ENCODE measurements at places on chromosomes 2 and 18.
A peak's percentile ranks its signal among the peaks of the same experiment; 100 is the strongest.

DNA sequence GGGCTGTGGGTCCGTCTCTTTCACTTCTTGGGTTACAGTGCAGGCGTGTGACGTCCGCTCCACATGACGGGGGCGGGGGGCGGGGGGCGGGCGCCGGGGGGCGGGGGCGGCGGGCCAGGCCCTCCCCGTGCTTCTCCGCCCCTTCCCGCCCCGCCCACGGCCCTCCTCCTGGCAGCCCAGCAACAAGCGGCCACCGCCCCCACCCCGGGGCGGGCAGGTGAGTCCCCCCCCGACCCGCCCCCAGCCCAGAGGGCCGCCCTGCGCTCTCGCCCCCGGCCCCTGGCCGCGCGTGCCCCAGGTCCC, 3.6 kb downstream of the ZNF516 start:
- DNase-seq, result peak; percentile 58

DNA sequence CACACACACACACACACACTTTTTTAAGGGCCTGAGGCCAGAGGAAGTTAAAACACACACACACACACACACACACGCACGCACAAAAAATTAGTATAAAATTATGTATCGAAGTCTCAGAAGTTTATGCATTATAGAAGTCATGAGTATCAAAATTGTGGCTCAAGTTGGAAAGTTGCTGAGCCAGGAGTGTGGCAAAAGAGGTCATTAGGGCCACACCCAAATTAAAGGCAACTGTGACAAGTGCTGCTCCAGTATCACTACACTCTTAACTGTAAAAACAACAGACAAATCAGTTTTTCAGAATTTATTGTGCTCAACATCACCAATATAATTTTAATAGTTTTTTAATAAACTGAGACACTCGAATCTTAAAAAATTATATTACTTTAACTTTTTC, 36.9 kb downstream of the YWHAQ start:
- DNase-seq, result no peak

GRCh38 chr2:156156580-156156979, 175.9 kb downstream of the NR4A2 start:
- DNase-seq, result no peak

GRCh38 chr2:10120877-10121574, 1.5 kb upstream of the RRM2 start:
- peak; percentile 44 for DNase-seq

DNA sequence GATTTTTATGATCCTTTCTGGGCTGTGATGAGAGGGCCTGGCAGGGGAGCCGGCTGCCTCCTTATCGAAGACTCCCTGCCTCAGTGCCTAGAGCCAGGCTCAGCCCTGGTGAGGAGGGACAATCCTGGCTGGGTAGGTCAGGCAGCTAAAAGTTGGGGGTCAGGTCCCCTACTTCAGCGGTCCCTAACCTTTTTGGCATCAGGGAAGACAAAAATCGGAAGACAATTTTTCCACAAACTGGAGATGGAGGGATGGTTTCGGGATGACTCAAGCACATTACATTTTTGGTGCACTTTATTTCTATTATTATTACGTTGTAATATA, 53.1 kb downstream of the HS1BP3 start:
- no peak for DNase-seq

DNA sequence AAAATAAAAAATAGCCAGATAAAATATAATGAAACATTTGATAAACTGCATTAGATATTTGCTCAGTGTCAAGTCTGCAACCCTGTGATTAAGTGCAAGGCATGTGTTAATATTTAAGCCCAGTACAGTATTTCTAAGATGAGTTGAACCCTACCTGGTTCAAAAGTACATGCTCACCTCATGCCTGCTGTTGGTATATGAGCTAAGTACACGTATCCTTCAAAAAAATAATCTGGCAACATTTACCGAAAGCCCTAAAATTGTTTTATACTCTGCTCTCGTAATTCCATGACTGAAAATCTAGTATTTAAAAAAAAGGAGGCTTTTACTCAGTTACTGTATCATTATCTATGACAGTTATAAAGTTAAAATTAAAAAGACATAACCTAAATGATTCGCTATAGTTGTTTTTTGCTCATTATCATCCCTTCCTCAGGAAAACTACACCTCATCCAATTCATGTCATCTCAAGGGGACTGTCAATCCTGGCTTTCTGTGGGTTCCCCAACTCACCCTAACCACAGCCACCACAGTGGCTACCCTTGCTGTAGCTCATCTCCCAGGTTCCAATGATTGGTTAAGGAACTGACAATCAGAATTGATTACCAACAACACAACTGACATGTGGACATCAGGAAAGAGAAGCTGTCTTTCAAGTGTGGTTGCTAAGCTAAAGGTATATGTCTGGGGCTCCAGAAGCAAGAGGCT, 10.6 kb downstream of the TLK1 start:
- DNase-seq, result no peak

DNA sequence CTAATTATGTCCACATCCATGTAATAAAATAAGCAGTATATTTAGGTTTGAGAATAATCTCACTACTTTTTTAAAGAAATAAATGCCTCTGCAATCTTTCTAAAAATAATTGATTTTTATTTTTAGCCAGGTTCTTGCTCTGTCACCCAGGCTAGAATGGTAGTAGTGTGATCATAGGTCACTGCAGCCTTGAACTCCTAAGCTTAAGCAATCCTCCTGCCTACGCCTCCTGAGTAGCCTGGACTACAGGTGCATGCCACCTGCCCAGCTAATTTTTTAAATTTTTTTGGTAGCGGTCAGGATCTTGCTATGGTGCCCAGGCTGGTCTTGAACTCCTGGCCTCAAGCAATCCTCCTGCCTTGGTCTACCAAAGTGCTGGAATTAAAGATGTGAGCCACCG, 133.3 kb downstream of the CAMKMT start:
- no peak for DNase-seq

DNA sequence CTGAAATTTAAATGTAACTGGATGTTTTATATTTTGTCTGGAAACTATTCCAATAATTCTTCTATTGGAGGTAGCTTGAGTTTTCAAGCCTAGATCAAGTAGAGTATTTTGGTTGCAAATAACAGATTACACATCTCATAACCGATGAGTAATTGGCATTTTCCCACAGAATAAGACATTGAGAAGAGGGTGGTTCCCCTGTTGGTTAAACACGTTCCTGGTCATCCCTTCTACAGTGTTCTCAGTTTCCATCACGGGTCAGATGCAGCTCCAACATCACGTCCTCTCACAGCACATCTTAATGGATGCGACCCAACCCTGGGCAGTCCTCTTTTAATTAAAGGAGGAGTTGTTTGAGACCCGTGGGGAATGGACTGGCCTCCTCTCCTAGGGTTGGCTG, 149.0 kb upstream of the ZNF516 start:
- no peak for DNase-seq

GRCh38 chr18:57004366-57005121, 142.3 kb upstream of the BOD1L2 start:
- peak; percentile 67 for DNase-seq

- DNase-seq, result peak; percentile 99
Observed at GRCh38 chr2:55051026-55051866, 995 bp upstream of the RTN4 start.

DNA sequence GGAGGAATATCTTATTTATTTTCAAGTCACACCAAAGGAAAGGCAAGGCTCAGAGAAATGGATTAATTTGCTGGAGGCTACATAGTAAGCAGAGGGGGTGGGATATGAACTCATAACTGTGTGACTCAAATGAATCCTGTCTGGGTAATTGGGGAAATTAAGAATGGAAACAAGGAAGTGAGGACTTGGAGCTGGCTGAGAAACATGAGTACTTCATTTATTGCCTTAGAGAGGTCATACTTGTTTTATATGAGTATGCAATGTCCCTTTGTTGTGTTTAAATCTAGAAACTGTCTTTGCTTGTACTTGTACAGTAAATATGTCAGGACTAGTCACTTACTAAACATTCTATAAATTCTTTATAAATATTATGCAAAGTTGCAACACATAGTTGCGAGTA, 2166.7 kb upstream of the PIK3C3 start:
- no peak for DNase-seq

GRCh38 chr2:100845141-100845991, 25.4 kb downstream of the NPAS2 start:
- no peak for DNase-seq

DNA sequence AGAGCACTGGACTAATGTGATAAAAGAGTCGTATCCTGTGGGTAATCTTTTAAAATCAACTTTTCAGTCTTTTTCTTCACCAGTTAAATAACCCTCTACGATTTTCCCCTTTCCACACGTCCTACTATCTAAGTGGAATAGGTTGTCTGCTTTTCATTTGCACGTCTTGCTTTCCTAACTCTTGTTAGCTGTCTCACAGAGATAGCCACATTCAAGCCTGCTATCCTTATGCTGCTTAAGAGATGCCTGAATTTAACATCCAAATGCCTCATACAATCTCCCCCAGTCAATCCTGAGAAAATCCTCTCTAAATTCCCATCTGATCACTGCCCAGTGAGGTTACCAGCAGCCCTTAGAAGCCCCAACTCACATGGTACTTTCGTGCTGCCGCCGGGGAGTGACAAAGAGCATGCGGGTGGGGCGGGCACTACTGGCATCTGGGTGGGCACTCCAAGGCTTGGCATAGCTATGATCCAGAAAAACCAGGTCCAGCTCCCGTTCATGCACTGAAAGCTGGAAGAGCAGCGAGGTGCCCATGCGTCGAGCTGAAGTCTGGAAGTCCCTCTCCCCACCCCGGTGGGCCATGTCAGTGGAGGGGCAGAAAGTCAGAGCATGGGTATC, 1.5 kb downstream of the KANSL3 start:
- DNase-seq, result no peak

GRCh38 chr2:66794070-66794469, 359.1 kb downstream of the MEIS1 start:
- no peak for DNase-seq

GRCh38 chr2:95574506-95574905, 17.3 kb upstream of the TRIM43 start:
- no peak for DNase-seq

GRCh38 chr2:207067473-207067872, 98.3 kb downstream of the KLF7 start:
- DNase-seq, result no peak

DNA sequence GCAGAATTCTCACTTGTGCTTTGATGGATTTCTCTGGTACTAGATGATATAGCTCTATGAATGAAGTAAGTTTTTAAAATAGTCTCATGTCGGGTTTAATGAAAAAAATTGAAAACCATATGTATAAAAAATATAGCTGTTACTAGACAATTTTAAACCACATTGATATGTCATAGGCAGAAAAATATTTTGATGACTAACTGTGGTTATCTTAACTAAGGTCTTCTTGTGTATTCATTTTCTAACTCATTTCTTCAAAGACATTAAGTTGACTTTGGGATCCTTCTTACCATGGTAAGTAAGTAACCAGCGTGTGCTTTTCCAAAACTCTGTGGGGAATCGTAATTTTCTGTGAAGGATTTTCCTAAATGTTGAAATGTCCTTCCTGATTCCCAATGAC, 160.9 kb upstream of the COL3A1 start:
- peak; percentile 60 for DNase-seq
